ENCODE measurements at places on chromosomes 1 and 21.

GRCh38 chr1:202861420-202862132, 27.4 kb downstream of the RABIF start:
- peak; percentile 22 for DNase-seq

GRCh38 chr1:184895086-184895485, 79.2 kb downstream of the NIBAN1 start:
- DNase-seq: no peak

DNA sequence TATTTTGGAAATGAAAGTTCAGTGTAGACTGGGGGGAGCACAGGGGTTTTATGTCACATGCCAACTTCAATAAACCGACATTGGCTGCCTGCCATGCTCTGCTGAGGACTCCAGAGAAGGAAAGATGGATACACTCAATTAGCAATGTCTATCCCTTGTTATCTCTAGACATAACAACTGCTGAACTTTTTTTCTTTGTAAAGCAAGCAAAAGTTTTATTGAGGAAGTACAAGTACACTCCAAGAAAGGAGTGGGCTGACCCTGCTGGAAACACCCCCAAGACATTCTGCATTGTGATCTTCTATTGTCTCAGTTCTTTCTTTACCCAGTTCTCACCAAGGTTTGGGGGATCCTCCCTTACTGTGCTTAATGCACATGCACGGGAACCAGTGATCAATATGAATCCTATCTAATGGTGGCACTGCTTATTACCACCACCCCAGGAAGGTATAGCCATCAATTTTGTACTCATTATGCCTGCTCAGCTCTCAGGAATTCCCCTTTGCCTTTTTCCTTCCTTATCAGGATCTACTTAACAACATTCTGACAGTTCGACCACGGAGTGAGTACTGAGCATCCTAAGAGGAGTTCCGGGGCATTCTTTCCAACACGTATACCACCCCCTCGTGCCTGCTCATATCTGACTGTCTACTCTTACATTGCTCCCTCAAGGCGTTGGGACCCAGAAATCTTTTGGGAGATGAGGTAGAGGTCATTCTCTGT, 28.7 kb downstream of the SYNJ1 start:
- DNase-seq: no peak

GRCh38 chr1:36088577-36089392, at the start of gene ADPRS:
ADPRS (plus strand) TSS chr1:36088892; CDS start chr1:36088905, 13 bp downstream.
- DNase-seq: peak; percentile 91

DNA sequence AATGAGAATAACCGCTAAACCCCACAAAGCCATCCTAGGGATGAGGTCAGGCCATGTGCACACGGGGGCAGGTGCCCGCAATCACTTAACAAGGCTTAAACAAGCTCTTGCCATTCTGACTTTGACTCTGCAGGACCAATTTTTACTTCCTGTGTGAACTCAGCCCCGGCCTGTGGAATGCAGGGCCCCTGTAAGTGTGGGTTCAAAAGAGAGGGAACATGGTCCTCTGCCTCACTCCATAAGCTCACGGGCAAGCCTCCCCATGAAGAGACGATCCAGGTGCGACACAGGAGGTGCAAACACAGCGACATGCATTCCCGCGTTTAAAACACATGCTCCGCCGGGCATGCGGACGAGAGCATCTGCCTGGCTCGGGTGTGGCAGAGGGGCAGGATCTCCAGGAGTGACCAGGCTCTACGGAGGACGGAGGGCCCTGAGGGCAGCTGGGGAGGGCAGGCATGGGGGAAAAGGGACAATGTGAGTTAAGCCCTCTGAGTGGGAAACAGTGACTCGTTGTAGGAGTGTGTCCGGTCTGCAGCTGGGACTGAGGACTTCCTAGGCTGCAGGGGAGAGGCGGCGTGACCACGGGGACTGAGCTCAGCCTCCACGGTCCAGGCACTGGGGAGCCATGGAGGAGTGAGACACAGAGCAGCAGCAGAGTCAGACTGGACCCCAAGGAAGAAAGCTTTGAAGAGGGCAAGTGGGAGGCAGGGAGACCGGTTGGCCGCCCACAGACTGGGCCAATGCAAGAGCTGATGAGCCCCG, 40.6 kb upstream of the AJAP1 start:
- DNase-seq: no peak

- DNase-seq: no peak
These were observed 10.4 kb upstream of the CELA3B start for GRCh38 chr1:21966247-21967000.

GRCh38 chr1:18597160-18598042, 33.2 kb upstream of the PAX7 start:
- DNase-seq: peak; percentile 10

- DNase-seq: no peak
These were observed 41.9 kb upstream of the MCOLN3 start for GRCh38 chr1:85090225-85090624.

GRCh38 chr1:25019337-25020172, 89.5 kb upstream of the RUNX3 start:
- DNase-seq: no peak

DNA sequence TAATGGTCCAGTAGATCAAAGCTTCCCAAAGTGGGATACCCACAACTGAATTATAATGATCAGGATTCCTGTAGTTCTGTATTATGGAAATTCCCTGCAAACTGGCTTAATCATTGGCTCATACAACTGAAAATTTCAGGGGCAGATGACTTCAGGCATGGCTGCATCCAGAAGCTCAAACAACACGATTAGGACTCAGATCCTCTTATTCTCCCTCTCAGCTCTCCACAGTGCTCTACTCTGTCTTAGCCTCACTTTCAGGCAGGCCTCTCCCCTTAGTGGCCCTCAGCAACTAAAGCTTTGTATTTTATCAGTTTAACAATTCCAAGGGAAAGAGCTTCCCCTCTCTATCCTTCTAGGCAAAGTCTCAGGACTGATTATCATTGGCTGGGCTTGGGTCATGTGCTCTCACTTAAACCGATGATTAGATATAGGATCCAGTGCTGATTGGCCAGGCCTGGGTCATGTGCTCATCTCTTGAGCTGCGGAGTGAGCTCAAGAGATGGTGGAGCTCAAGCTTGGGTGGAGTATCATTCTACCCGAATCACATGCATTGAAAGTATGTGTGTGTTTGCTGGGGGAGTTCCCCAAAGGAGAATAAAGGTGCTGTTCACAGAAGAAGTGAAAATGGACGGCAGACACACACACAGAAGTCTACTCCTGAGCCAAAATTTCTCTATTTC, 57.9 kb upstream of the RUNX3 start:
- no peak for DNase-seq

DNA sequence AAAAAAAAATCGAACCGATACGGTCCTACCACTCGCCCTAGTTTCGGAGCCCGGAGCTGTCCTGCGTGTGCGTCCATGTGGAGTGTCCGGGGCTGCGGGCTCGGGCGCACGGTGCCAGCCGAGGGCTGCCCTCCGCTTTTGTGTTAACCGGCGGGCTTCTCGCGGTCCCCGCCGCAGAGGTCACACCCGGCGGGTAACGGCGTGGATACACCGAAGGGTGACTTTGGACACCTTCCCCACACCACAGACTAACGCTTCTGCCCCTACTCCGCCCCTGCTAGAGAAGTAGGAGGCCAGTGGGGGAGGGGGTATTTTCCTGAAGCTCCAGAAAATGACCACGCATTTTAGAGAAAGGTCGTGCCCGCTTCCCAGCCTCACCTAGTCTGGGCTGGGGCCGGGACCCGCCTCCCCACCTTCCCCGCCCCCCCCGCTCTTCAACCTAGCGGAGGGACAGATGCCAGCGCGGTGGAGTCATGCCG, 609 bp upstream of the ATF3 start:
- DNase-seq: no peak

DNA sequence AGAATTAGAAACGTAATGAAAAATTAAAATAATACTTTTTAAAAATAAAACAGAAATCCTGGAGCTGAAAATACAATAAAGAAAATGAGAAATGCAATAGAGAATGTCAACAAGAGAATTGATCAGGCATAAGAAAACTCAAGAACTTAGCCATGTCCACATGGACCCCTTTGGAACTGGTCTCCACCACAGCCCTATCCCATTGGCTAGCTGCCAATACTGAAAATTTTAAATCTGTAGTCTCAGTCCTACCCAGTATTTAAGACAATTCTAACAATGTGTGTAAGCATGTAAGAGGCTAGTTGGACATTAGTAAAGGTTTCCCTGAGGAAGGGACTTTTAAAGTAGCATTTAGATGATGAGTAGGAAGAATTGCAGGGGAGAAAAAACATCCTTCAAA, 25.8 kb upstream of the RRP15 start:
- DNase-seq: no peak

All from hematopoietic multipotent progenitor cell treated with erythropoietin and hydrocortisone succinate and interleukin-3 and kit ligand, for 17 days (in vitro differentiated cells).